ENCODE measurements at places on chromosomes 5 and 9. TPM values are rescaled to one million over a fixed set of nuclear protein-coding genes. Genes with fewer than 3 reads are reported as not detected.

Gene LRRC19
- 0.11 TPM for total RNA-seq

DNA sequence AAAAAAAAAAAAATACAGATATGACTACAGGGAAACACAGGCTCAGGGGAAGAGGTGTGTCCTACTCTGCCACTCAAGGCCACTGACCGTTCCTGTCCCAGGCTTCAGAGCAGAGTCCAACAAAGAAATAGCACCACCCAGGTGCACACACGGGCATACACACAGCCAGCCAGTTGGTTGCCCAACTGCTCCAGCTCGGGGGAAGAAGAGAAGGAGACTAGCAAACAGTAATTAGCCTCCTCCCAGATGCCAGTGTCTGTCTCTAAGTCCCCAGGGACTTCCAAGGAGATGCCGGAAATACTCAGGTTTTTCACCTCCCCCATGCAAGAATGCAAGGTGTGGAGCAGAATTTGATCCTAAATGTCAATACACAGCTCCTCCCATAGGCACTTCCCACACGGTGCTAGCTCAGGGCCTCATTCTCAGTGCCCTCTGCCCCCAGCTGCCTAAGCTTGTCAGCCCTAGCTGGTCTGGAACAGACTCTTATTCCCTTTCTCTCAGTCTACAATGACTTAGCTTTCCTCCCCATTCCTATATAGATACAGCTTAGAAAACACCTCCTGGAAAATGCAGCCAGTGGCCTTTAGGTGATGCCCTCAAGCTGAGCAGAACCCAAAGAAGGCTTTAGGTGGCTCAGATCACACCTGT is 1.7 kb downstream of the MYORG start:
- no peak for DNase-seq

DNA sequence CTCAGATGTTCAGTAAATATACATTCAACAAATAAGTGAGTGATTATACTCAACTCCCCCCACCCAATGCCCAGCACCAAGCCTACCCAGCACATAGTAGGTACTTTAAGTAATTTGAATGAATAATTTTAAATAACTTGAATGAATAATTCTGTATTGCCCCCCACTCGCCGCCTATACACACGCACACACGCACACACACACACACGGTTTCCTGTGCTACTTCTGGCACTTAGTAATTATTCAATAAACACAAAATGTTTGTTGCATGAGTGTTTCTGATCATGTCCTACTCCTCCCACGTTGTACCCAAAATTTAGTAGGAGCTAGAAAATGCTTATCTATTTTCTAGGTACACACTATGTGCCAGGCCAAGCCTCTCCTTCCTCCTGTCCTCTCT is 16.2 kb downstream of the PCDH12 start:
- DNase-seq, result no peak

- no peak for DNase-seq
Observed at GRCh38 chr9:98724810-98725530, 16.2 kb upstream of the GABBR2 start.
